DMS79 (cell line): ENCODE measurements at places on chromosomes 2 and 18.

DNA sequence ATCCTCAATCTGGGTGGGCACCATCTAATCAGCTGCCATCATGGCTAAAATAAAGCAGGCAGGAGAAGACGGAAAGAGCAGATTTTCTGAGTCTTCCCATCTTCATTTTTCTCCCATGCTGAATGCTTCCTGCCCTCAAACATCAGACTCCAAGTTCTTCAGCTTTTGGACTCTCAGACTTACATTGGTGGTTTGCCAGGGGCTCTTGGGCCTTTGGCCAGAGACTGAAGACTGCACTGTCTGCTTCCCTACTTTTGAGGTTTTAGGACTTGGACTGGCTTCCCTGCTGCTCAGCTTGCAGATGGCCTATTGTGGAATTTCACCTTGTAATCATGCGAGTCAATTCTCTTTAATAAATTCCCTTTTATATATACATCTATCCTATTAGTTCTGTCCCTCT, 36.6 kb downstream of the DIPK1C start:
- no peak for DNase-seq

DNA sequence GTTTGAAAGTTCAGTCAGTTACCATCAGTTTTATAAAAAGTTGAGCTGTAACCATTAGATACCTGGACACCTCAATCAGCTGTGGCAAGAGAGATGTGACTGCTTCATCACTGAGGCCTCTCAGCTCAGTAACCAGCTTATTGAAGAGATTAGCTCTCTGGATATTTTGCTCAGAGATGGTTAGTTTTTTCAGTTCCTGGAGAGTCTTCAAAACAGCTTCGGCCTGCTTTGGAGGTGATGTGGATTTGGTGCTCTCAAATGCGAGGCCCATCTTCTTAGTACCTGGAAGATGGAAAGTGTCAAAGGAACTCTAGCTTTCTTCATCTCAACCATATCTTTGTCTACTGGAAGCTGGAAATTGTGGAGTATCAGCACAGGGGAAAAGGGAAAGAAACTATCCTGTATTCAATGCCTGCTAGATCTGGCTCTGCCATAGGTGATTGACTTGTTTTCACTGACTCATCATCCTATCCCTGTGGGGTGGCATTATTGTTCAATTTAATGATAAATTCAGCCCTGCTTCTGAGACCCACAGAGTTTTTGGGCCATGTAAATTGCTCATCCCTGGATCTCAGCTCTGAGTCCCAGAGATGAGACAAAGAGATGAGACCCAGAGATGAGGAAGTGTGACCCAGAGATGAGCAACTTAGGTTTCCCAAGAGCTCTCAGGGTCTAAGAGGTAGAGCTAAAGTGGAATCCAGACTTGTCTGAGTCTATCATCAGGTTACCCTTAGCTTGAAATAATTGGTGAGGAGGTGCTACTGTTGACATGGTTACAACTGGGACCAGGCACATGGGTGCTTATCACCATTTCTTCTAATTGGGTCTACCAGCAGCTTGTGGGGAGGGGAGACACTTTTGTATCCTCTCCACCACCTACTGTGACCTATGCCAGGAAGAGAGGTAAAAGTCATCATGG, 10.4 kb downstream of the APOB start:
- no peak for DNase-seq

GRCh38 chr2:146950911-146951310, 893.9 kb upstream of the ACVR2A start:
- no peak for DNase-seq

DNA sequence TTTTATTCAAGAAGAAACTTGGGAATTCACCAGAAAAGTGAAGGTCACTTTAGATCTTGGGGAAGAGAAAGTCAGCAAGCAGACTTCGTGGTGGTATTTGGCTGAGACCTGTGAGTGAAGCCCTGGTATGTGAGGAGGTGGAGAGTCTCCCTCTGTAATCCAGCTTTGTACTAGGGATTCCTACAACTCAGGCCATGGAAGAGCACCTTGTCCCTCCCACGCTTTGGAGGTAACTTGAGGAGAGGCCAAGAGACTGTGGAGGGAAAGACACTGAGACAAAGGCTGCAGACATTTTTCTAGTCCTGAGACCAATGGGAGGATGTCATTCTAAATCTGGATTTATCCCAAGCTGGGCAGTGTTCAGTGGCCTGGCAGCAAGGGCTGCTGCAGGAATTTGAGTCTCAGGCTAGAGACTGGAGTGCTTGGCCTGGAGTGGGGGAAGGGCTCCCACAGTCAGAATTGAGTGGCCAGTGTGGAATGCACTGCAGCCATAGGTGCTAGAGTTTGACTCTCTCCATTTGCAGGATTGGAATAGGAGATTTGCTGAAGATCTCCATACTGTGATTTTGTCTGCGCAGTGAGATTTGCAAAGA, 219.0 kb downstream of the ACTR3 start:
- DNase-seq = no peak

GRCh38 chr2:233346376-233346775, 7.9 kb upstream of the DGKD start:
- no peak for DNase-seq

GRCh38 chr18:50722311-50722710, 97.5 kb downstream of the MRO start:
- no peak for DNase-seq

GRCh38 chr2:11389052-11389420, 44.6 kb upstream of the ROCK2 start:
- no peak for DNase-seq

DNA sequence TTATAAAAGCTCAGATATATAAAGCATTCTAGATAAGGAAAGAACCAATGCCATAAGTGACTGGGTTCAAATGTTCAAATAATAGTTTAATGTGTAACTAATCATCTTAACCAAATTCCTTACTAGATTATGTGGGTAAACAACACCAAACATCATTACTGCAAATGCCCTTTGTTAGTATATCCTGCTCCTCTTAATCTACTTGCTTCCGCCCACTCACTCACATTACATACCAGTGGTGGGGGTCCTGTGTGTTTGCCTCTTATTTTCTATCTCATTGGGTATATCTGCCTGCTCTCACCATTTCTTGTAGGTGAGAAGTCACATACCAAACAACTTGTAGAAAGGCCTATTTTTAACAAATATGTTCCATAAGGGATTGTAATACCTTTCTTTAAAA, 562.1 kb downstream of the NRXN1 start:
- no peak for DNase-seq

GRCh38 chr2:212873256-212873655, 278.2 kb downstream of the IKZF2 start:
- no peak for DNase-seq

DNA sequence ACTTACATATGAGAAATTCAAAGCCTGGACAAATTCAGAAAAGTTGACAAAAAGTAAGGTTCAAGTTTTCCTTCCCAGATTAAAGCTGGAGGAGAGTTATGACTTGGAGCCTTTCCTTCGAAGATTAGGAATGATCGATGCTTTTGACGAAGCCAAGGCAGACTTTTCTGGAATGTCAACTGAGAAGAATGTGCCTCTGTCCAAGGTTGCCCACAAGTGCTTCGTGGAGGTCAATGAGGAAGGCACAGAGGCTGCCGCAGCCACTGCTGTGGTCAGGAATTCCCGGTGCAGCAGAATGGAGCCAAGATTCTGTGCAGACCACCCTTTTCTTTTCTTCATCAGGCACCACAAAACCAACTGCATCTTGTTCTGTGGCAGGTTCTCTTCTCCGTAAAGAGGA, 17.0 kb downstream of the SERPINB8 start:
- no peak for DNase-seq

DNA sequence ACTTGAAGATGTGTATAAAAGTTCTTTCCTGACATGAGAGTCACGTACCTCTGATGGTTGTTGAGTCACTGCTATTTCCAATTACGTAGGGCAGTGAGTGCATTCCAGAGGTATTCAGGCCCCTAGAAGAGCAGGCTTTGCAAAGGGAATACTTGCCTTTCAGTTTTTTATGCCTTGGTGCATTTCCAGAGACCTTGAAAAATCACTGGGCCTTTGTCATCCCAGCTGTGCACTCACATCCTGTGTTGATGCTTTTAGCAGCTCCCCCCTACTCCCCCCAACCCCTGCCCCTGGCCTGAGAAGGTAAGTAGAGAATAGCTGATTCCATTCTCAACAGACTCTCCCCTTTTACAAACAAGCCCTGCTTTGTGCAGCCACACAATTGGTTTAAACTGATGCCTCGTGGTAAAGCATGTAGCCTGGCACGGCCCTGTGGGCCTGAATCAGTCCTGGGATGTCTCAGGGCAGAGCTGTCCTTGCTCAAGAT, 174.2 kb downstream of the PRPF40A start:
- no peak for DNase-seq

GRCh38 chr2:203453858-203454451, 81.1 kb downstream of the RAPH1 start:
- DNase-seq = peak; percentile 28

DNA sequence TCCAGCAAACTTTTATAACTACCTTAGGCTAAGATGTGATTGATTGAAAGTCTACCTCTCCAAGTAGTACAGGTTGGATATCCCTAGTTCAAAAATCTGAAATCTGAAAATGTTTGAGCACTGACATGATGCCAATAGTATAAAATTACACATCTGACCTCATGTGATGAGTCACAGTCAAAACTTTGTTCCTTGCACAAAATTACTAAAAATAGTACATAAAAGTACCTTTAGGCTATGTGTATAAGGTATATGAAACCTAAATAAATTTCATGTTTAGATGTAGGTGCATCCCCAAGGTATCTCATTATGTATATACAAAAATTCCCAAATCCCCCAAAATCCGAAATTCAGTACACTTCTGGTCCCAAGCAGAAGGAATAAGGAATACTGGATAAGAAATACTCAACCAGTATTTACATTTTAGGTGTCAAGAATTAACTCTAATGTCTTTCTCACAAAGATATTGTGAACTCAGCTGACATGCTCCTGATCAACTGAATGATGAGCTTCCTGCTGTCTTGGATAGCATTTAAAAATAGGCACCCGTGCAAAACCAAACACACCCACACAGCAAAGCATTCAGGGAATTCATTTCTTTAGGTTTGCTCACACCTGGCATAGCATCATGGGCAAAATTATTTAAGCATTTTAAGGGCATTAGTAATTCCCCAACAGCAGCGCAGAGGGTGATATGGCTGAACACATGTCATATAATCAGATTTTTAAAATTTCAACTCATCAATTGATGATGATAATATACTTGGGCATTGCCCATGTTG, 497.4 kb upstream of the MEIS1 start:
- no peak for DNase-seq

DNA sequence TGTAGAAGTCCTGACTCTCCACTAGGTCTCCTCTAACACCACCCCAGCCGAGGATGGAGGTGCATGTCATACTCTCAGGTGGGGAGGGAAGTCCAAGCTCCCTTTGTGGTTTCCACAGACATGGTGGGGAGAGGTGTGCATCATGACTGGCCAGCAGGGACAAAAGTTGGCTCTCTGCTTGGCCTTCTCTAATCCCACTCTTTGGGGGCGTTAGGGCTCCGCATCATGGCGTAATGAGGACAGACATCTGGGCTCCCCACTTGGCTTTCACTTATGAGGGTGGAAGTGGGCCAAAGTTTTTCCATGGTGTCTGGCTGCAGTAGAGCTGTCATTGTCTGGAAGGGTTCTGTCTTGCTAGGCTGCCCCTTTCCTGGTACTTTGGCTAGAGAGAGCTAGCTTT, 80.7 kb upstream of the DAPL1 start:
- DNase-seq = no peak

DNA sequence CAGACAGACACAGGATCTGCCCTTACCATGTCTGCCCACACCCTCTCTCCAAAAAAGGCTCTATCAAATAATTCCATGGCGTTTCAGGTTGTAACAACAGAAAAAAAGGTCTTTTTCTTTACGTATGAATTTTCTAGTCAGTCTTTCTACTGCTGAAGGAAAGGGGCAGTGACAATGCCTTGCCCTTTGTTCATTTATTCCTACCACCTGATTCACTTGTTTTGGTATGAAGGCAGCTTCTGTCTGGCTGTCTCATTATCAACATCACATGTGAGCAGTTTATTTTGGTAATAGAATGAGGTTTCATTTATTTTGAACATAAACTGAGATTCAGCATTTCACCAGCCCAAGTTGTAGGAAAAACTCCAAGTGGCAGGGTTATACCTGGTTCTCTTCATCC, 94.3 kb upstream of the KLF7 start:
- no peak for DNase-seq

DNA sequence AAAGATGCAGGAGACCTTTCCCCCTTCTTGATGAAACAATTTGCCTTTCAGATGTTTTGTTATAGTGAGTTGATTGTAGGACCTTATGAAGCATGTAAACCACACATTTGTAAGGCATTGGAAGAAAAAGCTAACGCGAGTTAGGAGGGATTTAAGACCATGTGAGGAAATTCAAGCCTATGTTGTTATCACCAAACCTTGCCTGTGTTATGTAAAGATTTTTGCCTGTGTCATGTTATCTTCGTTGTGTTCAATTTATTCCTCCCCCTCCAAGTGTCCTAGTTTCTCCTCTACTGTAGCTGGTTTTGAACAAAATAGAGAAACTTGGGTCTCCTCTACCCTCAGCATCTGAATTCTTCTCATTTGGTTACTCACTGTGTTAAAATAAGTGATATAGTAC, 173.0 kb downstream of the NEDD4L start:
- no peak for DNase-seq

GRCh38 chr18:48975120-48975816, 24.5 kb upstream of the SMAD7 start:
- no peak for DNase-seq
